NCI-H1436 (cell line): ENCODE measurements at places on chromosomes 3 and 15.
A peak's percentile ranks its signal among the peaks of the same experiment; 100 is the strongest.

DNA sequence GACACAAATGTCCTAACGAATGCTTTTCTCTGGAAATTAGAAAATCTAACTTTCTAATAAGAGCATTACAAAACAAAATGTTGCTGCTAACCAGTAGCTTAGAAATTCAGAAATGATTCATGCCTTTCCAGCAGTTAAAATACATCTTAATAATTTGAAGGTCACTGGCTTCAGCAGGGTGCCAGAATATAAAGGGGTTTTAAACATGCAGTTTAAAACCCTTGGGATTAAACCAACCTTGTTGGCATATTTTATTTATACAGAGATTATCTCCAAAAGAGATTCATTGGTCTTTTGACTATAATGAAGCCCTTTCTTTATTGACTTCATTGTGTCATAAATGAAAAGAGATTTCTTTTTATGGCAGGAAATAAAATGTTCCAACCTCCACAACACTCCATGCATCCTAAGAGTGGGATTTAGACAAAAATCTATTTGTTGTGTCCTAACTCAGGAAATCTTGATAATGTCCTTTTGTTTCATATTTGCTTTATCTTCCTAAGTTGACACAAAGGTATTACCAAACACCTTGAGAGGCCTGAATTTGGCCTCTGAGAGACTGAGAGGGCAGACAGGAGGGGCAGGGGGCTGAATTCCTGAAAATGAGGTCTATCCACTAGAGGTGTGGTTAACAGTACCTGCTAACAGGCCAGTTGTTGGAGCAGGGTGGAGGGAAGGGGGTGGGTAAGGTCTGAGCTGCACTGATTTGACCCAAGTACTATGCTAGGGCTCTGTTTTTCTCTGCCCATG is 124.4 kb downstream of the FEZF2 start:
- no peak for DNase-seq

- DNase-seq, result no peak
Measured at GRCh38 chr15:51263116-51263515, 75.3 kb downstream of the CYP19A1 start.

GRCh38 chr15:41585127-41586047 is 26.4 kb downstream of the TYRO3 start:
- DNase-seq, result no peak

GRCh38 chr3:31493149-31493548 is 39.6 kb upstream of the STT3B start:
- DNase-seq, result no peak

DNA sequence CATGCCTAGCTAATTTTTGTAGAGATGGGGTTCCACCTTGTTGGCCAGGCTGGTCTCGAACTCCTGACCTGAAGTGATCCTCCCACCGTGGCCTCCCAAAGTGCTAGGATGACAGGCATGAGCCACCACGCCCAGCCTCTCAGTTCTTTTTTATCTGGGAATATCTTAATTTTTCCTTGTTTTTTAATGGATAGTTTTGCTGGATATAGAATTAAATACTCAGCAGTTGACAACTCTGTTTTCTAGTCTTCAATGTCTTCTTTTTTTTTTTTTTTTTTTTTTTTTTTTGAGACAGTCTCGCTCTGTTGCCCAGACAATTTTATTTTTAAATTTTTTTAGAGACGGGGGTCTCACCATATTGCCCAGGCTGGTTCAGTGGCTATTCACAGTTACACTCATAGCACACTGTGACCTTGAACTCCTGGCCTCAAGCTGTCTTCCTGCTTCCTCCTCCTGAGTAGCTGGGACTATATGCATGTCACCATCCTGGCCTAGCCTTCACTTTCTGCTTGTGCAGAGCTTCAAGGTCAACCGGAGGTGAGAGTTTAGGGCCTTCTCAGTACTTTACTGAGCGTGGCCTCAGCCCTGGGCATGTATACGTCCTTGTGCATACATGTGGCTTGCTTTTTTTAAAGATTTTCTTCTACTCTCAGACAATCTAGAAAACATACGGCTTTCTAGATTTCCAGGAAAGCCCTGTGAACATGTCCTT is 120.5 kb downstream of the ZNF609 start:
- DNase-seq, result no peak

- no peak for DNase-seq
Measured at GRCh38 chr15:51970132-51970817, 1.3 kb downstream of the LEO1 start.

DNA sequence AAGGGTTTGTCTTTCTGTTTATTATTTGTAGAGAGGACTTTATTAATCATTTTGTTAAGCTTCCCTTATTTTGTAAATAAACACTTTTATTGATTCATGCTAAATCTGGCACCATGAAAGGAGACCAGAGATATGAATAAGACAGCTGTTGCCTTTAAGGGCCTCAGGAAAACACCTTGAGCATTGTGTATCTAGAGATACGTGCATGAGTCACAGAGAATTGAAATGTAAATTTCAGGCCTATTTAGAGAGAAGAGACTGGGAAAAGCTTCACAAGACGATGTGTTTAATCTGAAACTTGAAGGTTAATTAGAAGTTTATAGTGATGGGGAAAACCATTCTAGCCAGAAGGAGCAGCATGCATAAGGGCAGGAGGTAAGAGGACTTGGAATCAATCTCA is 28.6 kb upstream of the UTS2B start:
- no peak for DNase-seq

GRCh38 chr3:101829437-101829830 is 19.9 kb upstream of the NFKBIZ start:
- DNase-seq, result no peak

- no peak for DNase-seq
Measured at GRCh38 chr3:14113965-14114635, 10.6 kb downstream of the CHCHD4 start.

DNA sequence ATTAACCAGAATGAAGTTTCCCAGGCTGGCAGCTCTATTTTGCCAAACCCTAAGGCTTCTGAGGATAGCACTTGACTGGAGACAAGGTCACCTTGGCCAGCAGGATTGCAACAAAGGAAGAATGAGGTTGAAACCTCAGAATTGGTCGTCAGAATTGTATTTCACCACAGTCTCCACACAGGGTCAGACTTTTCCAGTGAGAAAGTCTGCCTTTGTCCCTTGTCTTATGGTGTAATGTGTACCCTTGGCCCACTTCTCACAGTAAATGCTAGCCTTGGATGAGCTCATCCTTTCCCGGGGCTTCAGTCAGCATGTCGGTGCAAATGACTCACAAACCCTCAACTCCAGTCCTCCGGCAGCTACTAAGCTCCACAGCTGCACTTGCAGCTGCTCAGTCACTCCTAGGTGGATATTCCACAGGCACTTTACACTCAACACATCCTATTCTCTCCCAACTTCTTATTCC is 19.7 kb downstream of the SSR3 start:
- DNase-seq, result no peak

DNA sequence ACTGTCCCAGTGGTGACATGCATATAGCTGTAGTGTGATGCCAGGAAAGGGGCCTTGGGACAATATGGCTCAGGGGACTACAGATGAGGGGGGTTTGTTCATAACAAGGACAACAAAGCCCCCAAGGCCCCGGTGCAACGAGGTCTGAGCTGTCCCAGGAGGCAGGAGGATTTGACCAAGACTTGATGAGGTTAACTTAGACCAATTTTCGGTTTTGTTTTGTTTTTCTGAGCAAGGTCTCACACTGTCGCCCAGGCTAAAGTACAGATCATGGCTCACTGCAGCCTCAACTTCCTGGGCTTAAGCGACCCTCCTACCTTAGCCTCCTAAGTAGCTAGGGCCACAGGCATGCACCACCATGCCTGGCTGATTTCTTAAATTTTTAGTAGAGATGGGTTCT is 23.8 kb downstream of the EFCAB12 start:
- no peak for DNase-seq

DNA sequence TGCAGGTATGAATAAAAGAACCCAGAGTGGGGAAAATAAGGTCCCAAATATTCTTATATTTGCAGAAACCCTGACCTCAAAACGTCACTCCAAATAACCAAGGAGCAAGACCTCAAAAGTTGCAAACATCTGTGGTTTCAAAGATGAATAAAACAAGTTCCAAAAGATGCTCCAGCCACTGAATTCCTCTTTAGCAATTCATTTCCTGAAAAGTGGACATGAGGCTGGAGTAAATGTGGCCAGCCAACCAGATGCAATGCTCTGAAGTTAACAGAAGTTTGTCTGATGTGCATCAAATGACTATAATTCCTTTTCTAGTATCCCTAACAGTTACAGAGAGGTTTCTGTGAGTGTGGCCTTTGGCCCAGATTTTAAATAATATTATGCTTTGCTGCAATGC is 71.2 kb upstream of the WNT5A start:
- DNase-seq, result no peak

DNA sequence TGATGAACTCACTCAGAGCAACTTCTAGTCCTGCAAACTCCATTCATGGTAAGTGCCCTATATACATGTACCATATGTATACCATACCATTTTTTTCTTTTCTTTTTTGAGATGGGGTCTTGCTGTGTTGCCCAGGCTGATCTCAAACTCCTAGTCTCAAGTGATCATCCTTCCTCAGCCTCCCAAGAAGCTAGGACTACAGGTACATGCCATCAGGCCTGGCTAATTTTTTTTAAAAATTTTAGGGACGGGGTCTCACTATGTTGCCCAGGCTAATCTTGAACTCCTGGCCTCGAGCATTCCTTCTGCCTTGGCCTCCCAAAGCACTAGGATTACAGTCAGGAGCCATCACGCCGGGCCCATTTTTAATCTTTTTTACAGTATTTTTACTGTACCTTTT is 67.3 kb upstream of the MFGE8 start:
- no peak for DNase-seq

DNA sequence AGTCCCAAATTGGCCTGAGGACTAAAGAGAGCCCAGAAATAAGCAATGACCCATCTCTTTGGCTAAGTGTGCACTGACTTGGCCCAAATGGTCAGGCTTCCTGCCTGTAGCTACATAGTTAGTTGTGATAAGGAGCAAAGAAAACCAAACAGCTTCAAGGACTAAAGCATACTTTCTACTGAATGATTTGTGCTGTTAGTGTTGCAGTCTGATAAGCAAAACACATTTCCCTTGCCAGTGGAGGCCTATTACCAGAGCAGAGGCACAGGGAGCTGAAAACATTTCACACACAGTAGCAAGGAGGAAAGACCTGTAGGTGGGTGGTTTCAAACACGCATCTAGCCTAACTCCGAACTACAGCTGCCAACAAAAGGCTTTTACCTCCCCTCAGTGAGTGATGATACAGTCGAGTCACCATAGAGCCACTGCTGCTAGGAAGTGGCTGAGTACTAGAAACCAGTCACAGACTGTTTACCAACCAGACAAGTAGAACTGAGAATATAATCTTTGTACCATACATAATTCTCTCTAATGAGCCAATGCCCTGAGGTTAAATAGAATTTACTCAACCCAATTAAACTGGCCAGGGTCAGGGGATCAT is 222.3 kb upstream of the THBS1 start:
- no peak for DNase-seq

- no peak for DNase-seq
Measured at GRCh38 chr15:45790325-45790943, 155.6 kb downstream of the SQOR start.

DNA sequence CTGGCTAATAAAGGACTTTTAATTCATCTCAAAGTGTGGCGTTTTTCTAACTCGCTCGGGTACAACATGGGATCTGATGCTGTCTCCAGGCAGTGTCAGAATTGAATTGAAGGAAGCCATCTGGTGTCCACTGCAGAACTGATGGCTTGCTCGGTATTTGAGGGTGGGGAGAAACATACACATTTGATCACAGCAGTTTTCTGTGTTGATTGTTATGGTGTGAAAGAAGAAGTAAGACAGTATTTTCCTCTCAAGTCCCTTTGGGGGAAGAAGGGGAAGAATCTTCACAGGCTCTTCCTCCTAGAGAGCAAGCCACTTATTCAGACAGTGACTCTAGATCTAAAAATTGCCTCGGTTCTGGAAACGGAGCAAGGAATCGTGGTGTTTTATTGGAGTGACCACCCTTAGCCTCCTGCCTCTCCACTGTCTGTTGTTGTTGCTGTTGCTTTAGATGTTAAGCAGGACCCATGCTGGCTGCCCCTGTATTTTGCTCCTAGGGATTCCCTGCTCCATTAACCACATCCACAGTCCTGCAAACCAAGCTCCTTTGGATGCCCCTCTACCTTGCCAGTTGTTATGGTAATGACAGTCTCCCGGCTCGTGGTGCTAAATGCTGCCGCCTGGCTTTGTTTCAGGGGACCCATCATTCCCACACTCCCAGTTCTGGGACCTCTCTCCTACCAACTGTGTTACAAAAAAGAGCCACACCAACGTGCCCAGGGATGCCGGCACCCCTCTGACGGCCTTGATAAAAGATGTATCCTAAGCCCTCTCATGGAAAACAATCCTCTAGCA is 15.3 kb upstream of the MCCC1 start:
- peak; percentile 30 for DNase-seq

GRCh38 chr3:170021083-170021482 is 16.7 kb upstream of the GPR160 start:
- DNase-seq, result no peak

DNA sequence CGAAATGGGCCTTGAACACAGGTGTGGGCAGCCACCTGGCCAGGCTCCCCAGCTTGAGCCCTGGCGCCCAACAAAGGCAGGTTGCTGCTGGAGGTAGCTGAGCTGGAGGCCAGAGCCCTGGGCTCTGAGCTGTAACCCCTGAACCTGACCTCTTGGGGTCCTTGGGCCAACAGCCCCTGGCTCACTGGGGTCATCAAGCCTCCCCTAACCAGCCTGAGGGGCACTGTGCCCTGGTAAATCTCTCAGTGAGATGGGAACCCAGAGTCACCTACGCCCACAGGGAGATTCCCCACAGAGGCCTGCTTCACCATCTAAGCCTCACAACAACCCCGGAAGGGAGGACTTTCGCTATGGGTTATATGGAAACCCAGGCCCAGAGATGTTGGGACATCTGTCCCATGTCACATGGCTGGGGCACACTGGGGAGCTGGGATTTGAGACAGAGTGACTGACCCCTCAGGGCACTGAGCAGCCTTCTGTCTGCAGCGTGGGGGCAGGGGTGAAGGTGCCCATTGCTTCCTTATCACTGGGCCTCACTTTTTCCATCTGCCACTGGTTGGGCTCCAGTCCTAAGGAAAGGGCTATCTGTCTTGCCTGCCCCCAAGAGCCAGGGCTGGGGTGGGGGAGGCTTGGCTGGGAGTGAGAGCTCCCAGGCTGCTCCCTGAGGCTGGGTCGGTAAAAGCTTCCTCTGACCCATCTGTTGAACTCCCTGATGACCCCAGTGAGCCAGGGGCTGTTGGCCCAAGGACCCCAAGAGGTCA is 59.1 kb downstream of the IQSEC1 start:
- no peak for DNase-seq

GRCh38 chr3:89586256-89586655 is 478.8 kb downstream of the EPHA3 start:
- no peak for DNase-seq

DNA sequence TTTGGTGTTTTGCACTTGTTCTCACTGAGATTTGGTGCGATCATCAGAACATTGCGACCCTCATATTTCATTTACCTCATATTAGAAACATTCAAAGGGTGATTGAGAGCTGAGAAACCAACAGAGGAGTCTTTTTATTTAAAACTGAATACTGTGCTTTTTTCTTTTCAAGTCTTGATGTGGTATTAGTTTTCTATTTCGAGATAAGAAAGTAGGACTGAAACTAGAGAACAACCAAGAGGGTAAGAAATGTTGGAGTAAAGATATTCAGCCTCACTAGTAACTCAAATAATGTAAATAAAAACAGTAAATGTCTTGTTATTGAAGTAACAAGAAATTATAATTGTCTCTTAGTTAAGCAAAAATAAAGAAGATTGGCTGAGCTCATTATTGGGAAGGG is 26.5 kb downstream of the EFHB start:
- no peak for DNase-seq
